ENCODE measurements at places on chromosomes 6 and 20. TPM values are rescaled to one million over a fixed set of nuclear protein-coding genes. Genes with fewer than 3 reads are reported as not detected.
A peak's percentile ranks its signal among the peaks of the same experiment; 100 is the strongest.

DNA sequence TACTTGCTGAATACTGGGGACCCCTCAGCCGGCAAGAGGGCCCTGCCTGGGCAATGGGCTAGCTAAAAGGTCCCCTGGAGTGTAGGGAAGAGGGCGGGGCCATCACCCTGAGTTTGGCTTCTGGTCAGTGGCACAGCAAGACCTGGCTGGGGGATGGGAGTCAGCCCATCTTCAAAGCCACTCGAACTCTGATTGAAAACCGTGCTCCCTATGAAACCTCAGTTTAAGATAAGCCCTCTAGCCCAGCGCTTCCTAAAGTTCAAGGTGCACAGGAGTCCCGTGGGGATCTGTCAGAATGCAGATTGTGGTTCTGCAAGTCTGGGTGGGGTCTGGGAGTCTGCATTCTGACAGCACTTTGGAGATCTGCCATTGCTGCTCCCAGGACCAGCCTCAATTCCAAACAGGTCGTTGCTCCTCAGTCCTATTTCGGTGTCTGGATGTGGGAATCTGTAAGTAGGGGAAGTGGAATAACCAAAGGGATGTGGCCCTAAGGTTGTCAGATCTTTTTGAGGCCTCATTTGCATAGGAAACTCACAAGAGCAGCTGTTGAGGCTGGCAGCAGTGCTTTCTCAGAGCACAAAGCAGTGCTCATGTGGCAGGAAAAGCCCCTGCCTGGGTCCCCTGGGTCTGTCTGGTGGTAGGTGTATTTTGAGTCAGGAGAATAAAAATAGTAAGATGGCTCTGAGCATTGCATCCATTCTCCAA, 85.3 kb upstream of the SCP2D1 start:
- DNase-seq, result peak; percentile 44
- peaks cover 2% of the 10 kb centered on the region for H3K4me1 ChIP-seq
- no peaks in the 10 kb centered on the region for H3K27me3 ChIP-seq
- no peak overlapping the region for H3K27ac ChIP-seq
- no peak overlapping the region for H3K4me3 ChIP-seq

DNA sequence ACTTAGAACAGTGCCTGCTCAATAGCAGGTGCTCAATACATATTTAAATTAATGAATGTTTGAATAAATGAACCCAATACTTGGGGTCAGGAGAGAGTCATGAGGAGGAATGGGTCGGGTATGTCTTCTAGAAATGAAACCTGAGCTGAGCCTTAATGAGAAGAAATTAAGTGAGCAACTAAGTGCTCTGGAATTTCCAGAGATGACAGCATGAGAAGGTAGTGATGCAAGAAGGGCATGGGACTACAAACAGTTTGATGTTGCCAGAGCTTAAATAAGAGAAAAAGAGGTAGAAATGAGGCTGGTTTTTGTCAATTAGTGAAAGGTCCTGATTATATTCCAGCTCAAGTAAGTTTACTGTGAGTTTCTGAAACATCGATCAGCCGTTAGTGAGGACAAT, 82.9 kb downstream of the PDE10A start:
- H3K36me3 ChIP-seq, result no peaks in the 10 kb centered on the region
- peaks cover 1% of the 10 kb centered on the region for H3K4me1 ChIP-seq
- no peaks in the 10 kb centered on the region for H3K27me3 ChIP-seq
- no peak overlapping the region for H3K27ac ChIP-seq
- H3K4me3 ChIP-seq, result no peak overlapping the region
- DNase-seq, result no peak

- H3K4me1 ChIP-seq, result no peaks in the 10 kb centered on the region
- DNase-seq, result no peak
- no peaks in the 10 kb centered on the region for H3K36me3 ChIP-seq
- H3K27ac ChIP-seq, result no peak overlapping the region
- no peaks in the 10 kb centered on the region for H3K27me3 ChIP-seq
- no peak overlapping the region for H3K4me3 ChIP-seq
Measured at GRCh38 chr20:57022306-57022705, 244.1 kb downstream of the BMP7 start.

DNA sequence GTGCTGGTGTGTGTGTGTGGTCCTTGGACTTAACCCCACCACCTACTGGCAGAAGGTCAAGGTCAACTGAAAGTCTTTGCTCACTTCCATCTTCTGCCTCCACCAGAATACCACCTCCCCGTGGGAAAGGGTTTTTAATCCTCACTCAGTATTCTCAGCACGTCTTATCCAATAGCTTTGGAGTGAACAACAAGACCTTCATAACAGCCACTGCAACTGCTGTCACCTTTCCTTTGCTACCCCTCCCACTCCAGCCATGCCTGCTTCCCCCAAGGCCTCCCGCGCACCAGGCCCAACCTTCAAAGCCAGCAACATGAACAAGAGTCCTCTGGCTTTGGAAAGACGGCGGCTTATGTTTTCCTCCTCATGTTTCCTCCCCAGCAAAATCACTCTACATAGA, 787 bp upstream of the BTN2A2 start:
- no peak overlapping the region for H3K4me3 ChIP-seq
- peaks cover 5% of the 10 kb centered on the region for H3K36me3 ChIP-seq
- H3K4me1 ChIP-seq, result peaks cover 2% of the 10 kb centered on the region
- DNase-seq, result no peak
- no peaks in the 10 kb centered on the region for H3K27me3 ChIP-seq
- H3K27ac ChIP-seq, result no peak overlapping the region

DNA sequence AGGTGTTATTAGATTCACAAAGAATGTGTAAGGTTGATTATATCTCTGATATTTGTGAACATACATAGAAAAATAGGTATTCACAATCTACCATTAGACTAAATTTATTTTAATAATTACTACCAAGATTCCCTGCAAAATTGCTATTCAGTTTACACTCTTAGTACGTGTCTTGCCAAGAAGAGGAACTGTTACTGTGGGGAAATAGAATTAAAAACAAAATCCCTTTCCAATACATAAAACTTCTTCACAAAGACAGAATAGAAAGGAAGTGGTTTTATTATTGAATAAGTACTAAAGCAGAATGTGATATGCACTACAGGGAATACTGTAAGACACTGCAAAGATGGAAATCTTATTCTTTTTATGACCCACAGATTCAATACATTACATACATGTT, 17.0 kb downstream of the RAB32 start:
- DNase-seq, result no peak
- H3K27me3 ChIP-seq, result no peaks in the 10 kb centered on the region
- no peak overlapping the region for H3K4me3 ChIP-seq
- H3K36me3 ChIP-seq, result no peaks in the 10 kb centered on the region
- H3K4me1 ChIP-seq, result no peaks in the 10 kb centered on the region

DNA sequence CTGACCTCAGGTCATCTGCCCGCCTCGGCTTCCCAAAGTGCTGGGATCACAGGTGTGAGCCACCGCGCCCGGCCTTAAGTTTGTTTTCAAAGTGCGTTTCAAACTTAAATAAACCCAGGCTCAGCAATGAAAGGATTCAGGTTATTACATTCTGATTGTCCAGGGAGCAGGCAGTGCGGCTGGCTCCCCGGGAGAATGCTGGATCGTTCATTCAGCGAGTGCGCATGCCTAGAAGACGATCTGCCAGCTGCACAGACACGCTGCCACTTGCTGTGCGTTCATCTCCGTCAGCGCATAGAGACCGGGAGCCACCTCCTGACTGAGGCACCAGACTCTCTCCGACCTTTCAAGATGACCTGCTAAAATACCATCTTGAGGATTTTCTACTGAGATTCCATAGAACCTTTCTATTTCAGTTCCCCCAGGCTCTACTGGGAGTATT, 163.9 kb upstream of the ZNF217 start:
- H3K27me3 ChIP-seq, result no peaks in the 10 kb centered on the region
- H3K36me3 ChIP-seq, result no peaks in the 10 kb centered on the region
- no peak for DNase-seq
- H3K4me3 ChIP-seq, result no peak overlapping the region
- no peak overlapping the region for H3K27ac ChIP-seq
- peaks cover 2% of the 10 kb centered on the region for H3K4me1 ChIP-seq

- no peaks in the 10 kb centered on the region for H3K4me1 ChIP-seq
- no peak for DNase-seq
- no peak overlapping the region for H3K4me3 ChIP-seq
- H3K27me3 ChIP-seq, result no peaks in the 10 kb centered on the region
- H3K27ac ChIP-seq, result no peak overlapping the region
- H3K36me3 ChIP-seq, result no peaks in the 10 kb centered on the region
Measured at GRCh38 chr6:69261010-69261409, 535.8 kb downstream of the LMBRD1 start.

- DNase-seq, result peak; percentile 96
- no peaks in the 10 kb centered on the region for H3K27me3 ChIP-seq
- no peaks in the 10 kb centered on the region for H3K4me1 ChIP-seq
- peak overlapping the region; percentile 91 for H3K27ac ChIP-seq
- no peak overlapping the region for H3K4me3 ChIP-seq
Measured at GRCh38 chr6:134177753-134178160, 125.3 kb upstream of the SLC2A12 start.

- DNase-seq, result no peak
- H3K27ac ChIP-seq, result no peak overlapping the region
- no peaks in the 10 kb centered on the region for H3K27me3 ChIP-seq
- no peaks in the 10 kb centered on the region for H3K36me3 ChIP-seq
- H3K4me3 ChIP-seq, result no peak overlapping the region
Measured at GRCh38 chr6:156191895-156192294, 585.3 kb upstream of the ARID1B start.

GRCh38 chr6:5754904-5755303, 251.8 kb downstream of the NRN1 start:
- H3K4me1 ChIP-seq, result no peaks in the 10 kb centered on the region
- no peak for DNase-seq
- no peak overlapping the region for H3K27ac ChIP-seq
- H3K36me3 ChIP-seq, result no peaks in the 10 kb centered on the region
- H3K27me3 ChIP-seq, result no peaks in the 10 kb centered on the region
- H3K4me3 ChIP-seq, result no peak overlapping the region

Gene LTA
- not detected for polyA plus RNA-seq

Gene KIF13A
- polyA plus RNA-seq, result 34.9 TPM

Gene GDAP1L1
- polyA plus RNA-seq, result not detected
